ENCODE measurements at places on chromosomes 2 and 18.

GRCh38 chr2:241363426-241363825, 7.3 kb downstream of the FARP2 start:
- no peak for DNase-seq

DNA sequence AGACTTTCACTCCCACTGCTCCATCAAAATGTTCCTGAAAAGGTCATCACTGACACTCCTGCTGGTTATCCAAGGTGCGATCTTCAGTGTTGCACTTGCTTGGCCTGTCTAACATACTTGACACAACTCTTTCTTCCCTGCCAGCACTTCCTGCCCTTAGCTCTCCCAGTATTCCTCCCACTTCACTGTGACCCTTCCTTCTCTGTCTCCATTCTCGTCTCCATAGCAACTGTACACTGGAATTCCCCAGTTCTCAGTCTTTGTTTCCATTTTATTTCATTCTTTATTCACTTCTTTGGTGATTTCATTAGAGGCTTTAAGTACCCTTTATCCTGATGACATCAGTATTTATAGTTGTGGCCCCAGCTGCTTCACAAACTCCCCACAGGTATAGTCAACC, 333.0 kb downstream of the IRS1 start:
- no peak for DNase-seq

GRCh38 chr2:157722580-157723234, 94.0 kb upstream of the ACVR1C start:
- DNase-seq: no peak

- DNase-seq: no peak
Observed at GRCh38 chr2:31101701-31102100, 36.5 kb downstream of the GALNT14 start.

GRCh38 chr2:30178618-30179434, 32.0 kb downstream of the YPEL5 start:
- DNase-seq: no peak

GRCh38 chr2:168571061-168571460, 115.0 kb downstream of the CERS6 start:
- DNase-seq: no peak

DNA sequence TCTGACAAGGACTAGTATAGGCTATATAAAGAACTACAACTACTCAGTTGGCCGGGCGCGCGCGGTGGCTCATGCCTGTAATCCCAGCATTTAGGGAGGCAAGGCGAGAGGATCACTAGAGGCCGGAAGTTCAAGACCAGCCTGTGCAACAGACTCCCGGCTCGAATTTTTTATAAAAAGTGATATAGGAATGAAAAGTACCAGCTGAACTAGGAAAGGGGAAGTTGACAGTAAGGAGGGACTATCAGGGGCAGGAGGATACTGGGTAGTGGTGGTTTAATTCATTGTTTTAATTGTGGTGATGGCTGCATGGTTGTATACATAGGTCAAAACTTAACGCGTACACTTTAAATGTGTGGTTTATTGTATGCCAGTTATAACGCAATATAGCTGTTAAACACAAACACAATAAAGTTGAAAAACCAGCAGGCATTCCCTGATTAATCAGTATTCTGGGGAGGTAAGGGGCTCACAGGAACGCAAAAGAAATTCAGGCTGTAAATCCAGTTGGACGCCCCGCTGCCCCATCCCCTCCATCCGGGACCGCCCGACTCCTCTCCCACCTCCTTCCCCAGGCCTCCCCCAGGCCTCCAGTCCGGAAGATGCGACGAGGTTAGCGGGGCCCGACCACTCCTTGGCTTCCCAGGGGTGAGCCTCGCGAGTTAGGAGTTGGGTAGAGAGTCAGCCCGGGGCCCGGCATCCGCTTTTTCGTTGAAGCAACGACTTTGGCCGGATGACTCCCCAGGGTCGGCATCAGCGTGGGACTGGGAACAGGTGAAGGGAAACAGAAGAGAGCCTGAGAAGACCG, 746 bp upstream of the POLR1B start:
- DNase-seq: peak; percentile 90

GRCh38 chr2:203720915-203721672, 14.7 kb downstream of the CD28 start:
- DNase-seq: no peak

- DNase-seq: peak; percentile 4
Observed at GRCh38 chr2:151973013-151973900, 125.6 kb downstream of the CACNB4 start.

DNA sequence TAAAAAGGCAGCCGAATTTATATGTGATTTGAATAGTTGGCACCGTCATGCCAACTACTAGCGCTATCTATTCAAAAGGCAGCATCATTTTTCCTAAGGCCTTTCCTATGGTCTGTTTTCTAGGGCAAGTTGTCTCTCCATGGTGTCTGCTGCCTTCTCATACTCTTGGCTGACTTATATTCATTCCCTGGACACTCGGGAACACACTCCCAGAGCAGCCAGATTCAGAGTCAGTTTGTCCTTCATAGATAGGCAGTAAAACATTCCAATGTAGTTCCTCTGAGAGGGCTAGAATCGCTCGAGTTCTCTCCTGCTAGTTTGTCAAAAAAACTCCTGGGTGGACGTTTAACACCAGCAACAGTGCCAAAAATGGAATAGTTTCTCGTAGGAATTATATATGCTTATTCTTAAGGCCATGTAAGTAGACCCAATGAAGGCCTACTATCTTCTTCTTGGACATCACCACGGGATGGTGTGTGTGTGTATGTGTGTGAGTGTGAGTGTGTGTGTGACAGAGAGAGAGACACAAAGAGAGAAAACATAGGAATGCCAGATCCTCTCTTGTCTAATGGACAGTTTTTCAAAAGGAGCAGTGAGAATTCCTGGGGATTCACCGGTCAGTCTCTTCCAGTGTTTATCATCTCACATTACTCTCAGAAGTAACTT, 129.3 kb upstream of the CTAGE1 start:
- DNase-seq: no peak

GRCh38 chr2:241812730-241813643, 4.0 kb downstream of the NEU4 start:
- no peak for DNase-seq

- DNase-seq: no peak
Observed at GRCh38 chr2:53880756-53881155, 21.0 kb upstream of the GPR75 start.

GRCh38 chr2:12400543-12400942, 316.2 kb upstream of the TRIB2 start:
- DNase-seq: no peak

DNA sequence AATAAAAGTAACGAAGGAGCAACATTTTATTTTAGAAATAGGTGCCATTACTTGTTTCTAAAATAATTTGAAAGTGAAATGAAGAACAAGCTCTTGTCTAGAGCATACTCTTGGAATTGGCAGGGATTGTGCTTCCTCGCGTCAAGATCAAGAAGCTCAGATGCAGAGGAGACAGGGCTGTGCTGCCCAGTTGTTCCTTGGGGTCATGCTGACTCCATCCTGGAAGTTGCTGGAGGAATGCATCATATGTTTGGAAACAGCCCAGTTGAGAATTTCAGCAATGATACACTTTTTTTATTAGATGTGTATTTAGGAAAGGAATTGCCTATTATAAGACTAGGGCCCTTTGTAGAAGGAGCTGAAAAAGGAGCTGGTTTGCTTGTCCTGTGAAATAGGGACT, 17.2 kb downstream of the LTBP1 start:
- no peak for DNase-seq

- no peak for DNase-seq
Observed at GRCh38 chr2:83874712-83875430, 584.2 kb downstream of the SUCLG1 start.

GRCh38 chr18:64244571-64244970, 95.7 kb upstream of the LINC00305 start:
- no peak for DNase-seq

DNA sequence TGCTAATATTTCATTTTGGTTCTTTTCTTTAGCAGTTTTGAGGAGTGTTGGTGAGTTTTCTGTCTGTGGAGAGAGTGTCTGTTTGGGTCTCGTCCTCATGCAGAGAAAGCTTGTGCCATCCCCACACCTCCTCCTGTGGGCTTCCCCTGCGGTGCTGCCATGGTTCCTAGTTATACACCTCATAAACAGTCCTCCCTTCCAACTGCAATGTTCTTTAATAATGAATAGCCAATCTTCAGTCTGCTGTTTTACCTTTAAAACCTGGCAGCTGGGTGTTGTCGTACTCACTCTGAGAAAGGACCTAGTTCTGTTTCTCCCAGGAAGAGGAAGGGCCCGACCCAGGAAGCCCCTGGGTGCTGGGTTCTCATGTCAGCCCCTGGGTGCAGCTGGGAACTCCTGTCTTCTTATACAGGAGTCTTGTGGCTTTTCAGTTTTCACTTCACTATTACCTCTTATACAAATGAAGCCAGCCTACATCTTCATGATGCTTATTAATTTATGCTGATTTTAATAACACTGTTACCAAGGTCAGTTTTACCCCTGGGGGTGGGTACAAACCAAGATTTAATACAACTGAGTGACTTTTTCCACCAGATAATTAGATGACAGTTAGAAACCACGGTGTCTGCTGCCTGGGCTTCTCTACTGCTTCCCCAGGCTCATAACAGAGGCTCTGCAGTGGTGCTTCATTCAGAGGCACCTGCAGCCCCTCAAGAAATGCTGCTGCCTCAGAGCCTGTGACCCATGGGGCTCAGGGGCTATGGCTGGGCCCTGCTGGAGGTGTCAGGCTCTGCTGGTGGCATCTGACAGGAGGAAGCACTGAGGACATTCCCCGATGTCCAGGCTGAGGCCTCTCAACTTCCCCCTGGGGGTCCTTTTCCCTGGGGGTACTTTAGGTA, 59.1 kb downstream of the COA5 start:
- no peak for DNase-seq

DNA sequence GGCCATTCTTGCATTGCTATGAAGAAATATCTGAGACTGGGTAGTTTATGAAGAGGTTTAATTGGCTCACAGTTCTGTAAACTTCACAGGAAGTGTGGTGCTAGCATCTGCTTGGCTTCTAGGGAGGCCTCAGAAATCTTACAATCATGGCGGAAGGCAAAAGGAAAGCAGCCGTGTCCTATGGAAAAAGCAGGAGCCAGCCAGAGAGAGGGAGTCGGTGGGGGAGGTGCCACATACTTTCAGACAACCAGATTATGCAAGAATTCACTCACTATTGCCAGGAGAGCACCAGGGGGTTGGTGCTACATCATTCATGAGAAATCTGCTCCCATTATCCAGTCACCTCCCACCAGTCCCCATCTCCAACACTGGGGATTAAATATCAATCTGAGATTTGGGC, 64.1 kb downstream of the CPS1 start:
- no peak for DNase-seq

- DNase-seq: no peak
Observed at GRCh38 chr18:75429975-75430374, 2.5 kb upstream of the SMIM21 start.

DNA sequence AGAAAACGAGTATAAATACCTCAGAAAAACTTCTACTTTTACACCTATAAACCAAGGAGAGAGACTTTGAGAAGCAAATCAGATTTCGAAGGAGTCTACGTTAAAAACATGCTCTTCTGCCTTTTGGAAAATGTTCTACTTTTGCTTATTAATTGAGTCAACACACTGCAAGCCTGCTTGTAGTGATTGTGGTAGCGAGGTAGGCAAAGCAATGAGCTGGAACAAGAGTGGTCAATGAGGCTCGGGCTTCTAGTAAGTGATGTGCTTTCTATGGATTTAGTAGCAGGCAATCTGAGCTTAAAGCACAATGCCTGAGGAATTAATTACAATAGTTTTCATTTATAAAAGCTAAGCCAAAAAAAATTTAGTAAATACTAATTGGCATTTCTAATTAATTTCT, 103.4 kb upstream of the TFCP2L1 start:
- DNase-seq: peak; percentile 30

GRCh38 chr2:98524168-98524567, 79.5 kb downstream of the INPP4A start:
- no peak for DNase-seq

DNA sequence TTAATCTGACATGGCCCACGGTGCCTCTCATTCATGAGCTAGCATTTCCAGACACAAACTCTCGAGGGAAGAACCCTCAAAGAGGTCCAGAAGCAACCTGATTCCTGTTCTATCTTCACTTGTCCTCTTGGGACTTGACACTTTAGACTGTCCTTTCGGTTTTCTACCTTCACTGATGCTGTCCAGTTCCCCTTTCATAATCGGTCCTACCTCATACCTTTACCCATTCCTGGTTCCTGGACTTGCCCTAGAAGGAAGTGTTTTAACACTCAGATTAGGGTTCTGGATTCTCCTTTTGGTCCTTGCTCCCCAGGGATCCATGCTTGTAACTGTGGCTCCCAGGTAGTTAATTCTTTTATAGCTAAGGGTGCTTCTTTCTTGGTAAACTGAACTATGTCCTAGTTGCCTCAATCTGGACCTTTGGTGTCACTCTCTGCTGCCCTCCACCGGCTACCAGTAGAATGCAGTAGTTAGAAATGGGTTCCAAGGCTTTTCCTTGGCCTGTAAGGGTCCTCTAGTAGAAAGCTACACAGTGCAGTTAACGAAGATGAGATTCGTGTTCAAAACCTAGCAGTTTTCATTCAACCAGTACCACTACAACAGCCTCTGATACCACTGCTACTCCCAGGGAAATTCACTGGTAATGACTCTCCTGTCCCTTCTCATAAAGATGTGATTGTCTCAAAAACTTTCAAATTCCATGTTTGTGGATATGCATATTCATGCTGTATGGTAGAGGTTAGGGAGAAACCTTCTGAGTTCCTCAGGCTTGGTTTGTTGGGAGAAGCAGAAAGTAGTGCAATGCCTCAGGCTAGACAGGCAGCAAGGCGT, 178.1 kb upstream of the CYP26B1 start:
- DNase-seq: no peak

DNA sequence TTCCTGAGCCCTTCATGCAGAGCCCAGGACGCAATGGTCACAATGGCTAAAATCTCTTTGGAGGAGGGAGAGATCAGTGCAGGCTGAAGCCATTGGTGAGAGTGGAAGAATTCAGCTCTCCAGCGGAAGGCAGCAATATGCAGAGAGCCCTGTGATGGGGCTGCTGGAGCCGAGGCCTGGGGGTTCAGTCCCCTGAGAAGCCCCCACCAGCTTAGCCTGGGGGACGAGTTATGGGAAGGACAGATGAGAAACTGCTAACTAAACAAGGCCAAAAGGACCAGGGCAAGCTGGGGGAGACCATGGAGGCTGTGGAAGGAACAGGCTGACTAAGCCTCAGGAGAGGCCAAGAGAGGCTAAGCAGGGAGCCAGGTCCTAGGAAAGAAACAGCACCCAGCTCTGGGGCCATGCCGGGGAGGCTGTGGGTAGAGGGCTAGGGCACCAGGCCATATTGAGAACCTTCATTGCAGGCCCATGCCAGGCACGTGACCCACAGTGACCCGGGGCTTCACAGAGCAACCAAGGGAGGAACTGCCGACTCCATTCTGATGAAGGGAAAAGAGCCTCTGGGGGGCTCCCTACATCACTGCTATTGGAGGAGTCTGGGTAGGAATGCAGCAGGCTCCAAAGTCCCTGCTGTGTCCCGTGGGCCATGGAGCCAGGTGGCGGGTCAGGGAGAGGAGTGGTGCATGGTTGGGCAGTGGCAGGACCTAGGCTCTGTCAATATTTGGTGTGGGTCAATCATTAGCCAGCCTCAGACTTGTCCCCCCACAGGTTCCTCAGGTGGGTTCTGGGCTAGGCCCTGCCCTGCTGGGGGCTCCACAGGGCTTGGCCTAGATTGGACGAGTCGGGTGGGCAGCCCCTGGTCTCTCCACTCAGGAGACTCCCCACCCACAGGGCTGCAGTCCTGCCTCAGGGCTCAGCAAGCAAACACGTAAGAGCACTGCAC, 19.8 kb downstream of the PROC start:
- no peak for DNase-seq

GRCh38 chr2:237786936-237787335, 11.6 kb upstream of the RBM44 start:
- DNase-seq: no peak

GRCh38 chr2:61165946-61166345, 4.0 kb downstream of the C2orf74 start:
- DNase-seq: no peak

GRCh38 chr2:98730053-98730706, 752 bp downstream of the MGAT4A start:
- DNase-seq: peak; percentile 33
